Transverse colon (tissue), 4 donors: ENCODE measurements at places on chromosomes 2 and 18. TPM values are rescaled to one million over a fixed set of nuclear protein-coding genes. Genes with fewer than 3 reads are reported as not detected.

DNA sequence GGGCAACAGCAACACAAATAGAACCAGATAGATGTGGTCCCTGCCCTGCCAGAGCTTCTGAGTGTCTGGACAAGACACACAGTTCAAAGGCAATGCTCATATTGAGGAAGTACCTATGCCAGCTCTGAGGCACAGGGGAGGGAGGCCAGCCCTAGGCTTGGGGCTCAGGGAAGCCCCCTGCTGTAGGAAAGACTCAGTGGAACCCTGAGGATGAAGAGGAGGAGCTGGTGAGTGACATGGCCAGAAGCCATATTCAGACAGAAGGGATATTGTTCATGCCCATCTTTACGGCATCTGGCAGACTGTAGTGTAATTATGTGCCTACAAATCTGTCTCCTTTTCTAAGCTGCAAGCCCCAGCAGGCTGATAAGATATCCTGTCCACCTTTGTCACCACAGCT, 8.8 kb downstream of the SIGLEC15 start:
- DNase-seq = no peak

The L3MBTL4 gene
- 4.4 TPM for total RNA-seq

The TMX3 gene
- 13.5 TPM for total RNA-seq

DNA sequence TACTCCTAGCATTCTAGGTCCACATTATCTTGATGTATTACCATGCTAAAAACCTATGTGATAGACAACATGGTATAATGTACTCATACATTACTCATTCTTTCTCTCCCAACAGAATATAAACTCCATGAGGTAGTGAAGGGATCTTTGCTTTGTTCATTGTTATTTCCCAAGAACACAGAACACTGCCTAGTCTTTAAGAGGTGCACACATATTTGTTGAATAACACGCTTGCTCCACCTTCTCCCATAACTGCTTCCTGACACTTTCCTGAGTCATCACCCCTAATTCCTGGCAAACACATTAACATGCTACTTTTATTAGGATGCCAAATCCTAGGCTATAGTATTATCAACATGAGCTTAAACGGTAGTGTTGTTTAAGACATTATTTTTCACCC, 41.3 kb downstream of the REV1 start:
- DNase-seq = no peak

The CCDC102B gene
- 5.0 TPM for total RNA-seq

- DNase-seq = no peak
Observed at GRCh38 chr2:73594251-73594650, 48.0 kb downstream of the NAT8 start.

DNA sequence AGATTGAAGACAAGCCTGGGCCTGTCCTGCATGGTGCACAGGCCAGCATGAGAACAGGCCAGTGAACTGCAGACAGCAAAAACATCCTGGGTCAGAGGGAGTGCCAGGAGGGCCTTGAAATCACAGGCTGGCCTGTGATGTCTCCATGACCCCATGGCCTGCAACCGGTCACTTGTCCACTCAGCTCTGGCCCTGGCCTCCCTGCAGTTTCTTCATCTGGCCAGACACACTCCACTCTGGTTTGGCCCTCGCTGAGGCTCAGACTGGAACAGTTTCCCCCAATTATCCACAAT, 12.6 kb downstream of the CYRIA start:
- no peak for DNase-seq

- no peak for DNase-seq
Observed at GRCh38 chr2:221124532-221125240, 447.4 kb downstream of the EPHA4 start.

DNA sequence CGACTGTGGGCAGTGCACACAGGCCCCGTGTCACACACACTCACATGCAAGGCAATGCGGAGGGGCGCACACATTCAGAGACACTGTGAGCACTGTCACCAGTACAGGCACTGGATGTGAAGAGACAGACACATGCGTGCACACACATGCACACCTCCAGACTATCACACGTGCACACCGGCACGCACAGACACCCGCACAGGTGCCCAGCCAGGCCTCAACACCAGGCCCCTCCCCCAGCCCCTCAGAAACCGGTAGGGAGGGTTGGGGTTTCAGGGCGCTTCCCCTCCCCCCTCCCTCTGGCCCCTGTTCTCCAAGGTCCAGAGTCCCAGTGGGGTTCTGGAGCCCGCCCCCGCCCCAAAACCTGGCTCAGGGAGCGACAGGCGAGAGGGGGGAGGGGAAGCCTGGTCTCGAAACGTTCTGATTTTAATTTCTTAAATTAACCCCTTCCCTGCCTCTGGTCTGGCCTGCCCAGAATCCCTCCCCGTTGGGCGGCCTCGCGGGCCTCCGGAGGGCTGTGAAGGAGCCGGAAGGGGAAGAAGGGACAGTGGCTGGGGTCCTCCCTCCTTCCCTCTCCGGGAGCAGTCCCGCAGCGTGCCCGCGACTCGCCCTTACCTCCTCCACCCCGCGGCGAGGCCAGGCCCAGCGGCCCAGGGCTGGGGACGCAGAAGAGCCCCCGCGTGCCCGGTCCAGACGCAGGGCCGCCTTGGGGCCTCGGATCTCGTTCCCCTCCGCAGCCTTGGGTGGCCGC, 558 bp downstream of the FBXO41 start:
- DNase-seq = no peak

GRCh38 chr2:44789446-44789845, 152.1 kb upstream of the SIX3 start:
- DNase-seq = no peak

GRCh38 chr2:137729305-137729704, 235.0 kb upstream of the HNMT start:
- DNase-seq = no peak

The HJURP gene
- not detected for total RNA-seq

GRCh38 chr2:134377730-134378129, 123.9 kb downstream of the MGAT5 start:
- no peak for DNase-seq

The CLHC1 gene
- 15.9 TPM for total RNA-seq

DNA sequence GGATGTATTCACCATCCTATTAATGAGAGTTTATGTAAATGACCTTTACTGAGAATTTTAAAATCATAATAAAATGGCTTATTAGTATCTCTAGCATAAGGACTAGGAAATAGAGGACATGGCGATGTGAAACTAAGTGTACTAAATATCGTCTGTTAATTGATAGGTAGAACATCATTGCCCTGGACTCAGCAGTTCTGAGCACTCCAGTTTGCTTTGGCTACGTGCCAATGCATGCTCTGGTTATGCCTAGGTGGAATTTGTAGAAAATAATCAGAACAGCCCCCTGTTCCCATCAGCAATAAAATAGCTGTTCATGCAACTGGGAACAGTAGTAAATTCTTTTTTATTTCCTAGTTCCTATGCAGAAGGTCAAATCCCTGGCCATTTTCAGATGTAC, 247.8 kb downstream of the DOK6 start:
- DNase-seq = no peak

GRCh38 chr18:62033756-62034155, 140.9 kb upstream of the RNF152 start:
- DNase-seq = no peak

DNA sequence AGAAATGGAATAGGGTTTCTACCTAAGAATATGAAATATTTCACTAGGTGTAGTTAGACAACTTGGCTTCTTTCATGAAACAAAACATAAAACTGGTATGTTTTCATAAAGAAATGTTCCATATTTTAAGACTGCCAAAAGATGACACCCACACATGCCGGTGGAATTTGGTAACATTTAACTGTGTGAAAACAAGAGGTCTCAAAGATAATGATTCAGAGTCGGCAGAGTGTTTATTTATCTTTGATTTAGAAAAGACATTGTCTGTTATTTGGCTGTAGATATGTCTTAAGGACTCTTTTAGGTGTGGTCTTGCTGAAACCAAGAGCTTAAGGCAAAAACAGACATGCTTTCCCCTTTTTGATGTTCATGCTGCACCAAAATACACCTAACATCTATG, 63.5 kb upstream of the FN1 start:
- DNase-seq = no peak

DNA sequence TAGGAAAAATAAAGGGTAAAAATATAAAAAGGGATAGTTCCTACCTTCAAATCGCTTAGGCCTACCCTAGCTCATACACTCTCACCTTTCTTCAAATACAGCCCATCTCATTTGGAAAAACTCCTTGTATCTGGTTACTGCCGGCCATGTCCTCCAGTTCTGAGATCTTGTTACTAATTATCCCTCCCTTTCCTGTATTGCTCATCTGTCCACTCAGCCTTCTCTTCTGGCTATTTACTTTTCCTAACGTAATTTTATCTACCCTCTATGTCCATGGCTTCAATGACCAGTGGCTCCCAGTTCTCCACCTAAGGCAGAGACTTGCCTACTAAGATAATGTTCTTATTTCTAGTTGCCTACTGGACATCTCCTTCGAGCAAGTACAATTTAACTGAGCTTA, 342.9 kb upstream of the ACVR2A start:
- DNase-seq = no peak

GRCh38 chr2:176114930-176115625, 1.5 kb upstream of the HOXD10 start:
- no peak for DNase-seq

The UGT1A10 gene
- total RNA-seq = 54.9 TPM

DNA sequence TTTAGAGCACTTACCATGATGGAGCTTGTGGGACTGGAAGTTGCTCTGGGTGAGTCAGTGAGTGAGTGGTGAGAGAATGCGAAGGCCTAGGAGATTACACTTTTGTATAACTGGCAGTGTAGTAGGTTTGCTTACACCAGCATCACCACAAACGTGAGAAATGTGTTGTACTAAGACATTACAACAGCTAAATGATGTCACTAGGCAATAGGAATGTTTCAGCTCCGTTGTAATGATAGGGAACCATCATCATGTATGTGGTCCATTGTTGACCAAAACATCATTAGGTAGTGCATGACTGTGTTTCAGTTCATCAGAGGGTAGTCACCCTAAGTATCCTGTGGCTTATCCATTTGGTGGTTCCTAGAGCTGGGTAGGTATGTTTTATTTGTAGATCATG, 11.9 kb downstream of the ZNF407 start:
- DNase-seq = no peak

The RGPD4 gene
- not detected for total RNA-seq

- no peak for DNase-seq
Observed at GRCh38 chr2:33726415-33726814, 127.3 kb upstream of the FAM98A start.

DNA sequence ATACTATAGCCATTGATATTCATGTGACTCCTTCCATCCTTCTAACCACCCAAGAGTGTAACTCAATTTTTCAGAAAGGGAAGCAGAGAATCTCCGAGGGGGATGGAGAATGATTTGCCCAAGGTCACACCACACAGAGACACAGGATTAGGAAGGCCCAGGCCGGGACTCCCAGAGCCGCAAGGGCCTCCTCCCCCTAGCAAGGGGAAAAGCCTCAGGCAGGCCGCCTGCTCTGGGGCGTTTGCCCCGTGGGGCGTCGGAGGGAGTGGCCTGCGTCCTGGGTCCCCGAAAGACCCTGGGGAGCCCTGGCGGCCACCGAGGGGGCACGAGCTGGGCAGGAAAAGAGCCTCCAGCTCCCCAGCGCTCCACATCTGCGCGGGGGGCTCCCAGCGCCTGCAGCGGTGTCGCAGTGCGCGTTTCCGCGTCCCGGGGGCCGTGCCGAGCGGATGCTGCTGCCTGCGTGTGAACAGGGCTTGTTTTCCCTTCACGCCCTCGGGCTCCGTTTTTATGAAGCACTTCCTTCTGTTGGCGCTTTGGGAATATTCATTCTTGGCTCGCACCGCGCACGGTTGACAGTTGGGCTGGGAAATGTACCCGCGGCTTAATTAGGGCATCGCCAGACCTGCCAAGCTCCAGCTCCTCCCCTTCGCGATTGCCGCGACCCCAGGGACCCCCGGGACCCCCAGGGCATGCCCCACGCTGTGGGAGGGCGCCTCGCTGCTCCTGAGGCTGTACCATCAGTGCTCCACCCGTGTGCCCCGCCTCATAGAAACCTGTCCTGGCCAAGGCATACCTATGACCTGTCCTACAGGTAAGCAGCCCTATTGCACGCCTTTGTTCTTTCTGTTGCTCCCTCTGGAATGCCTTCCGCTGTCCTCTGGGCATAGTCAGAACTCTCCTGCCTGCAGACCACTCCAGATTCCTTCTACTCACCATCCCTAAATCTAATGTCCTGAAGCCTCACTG, 158.9 kb upstream of the GLI2 start:
- DNase-seq = peak; percentile 37

DNA sequence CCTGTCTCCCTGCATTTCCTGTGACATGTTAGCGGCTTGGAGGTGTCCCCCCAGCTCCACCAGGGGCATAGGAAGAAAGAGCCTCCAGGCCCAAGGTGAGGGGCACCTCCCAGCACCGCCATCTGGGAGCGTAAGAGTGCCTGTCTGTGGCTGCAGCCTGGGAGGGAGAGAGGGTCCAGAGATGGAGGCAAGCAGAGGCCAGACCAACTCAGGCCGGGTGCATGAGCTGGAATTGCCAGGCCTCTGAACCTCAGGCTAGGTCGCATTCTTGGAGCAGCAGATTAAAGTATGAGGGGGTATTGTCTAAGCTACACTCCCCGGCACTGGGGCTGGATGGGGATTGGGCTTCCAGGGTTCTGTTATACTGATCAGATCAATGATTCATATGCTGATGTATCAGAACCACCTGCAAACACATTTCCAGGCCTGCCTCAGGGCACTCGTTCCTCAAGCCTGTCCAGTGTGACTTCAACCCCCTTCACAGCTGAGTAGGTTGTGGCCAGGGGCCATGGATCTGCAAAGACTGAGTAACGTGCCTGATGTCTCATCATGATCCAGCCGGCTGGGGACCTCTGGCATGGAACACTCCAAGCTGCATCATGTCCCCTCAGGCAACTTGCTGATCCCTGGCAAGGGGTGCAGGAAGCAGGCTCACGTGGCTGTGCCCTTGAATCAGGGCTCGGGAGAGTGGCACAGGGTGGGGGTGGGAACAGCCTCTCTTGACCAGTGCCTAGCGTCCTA, 73.2 kb downstream of the HS1BP3 start:
- DNase-seq = no peak

- DNase-seq = no peak
Observed at GRCh38 chr2:11013196-11013595, 101.5 kb downstream of the KCNF1 start.
